ENCODE measurements at places on chromosomes 3 and 15.

- no peak for DNase-seq
These were observed 258.8 kb downstream of the IL5RA start for GRCh38 chr3:2851361-2851760.

- DNase-seq = no peak
These were observed 337.3 kb upstream of the ARHGEF26 start for GRCh38 chr3:153783741-153784480.

GRCh38 chr15:40104865-40105516 lies 3.7 kb downstream of the BMF start:
- DNase-seq = peak; percentile 91

DNA sequence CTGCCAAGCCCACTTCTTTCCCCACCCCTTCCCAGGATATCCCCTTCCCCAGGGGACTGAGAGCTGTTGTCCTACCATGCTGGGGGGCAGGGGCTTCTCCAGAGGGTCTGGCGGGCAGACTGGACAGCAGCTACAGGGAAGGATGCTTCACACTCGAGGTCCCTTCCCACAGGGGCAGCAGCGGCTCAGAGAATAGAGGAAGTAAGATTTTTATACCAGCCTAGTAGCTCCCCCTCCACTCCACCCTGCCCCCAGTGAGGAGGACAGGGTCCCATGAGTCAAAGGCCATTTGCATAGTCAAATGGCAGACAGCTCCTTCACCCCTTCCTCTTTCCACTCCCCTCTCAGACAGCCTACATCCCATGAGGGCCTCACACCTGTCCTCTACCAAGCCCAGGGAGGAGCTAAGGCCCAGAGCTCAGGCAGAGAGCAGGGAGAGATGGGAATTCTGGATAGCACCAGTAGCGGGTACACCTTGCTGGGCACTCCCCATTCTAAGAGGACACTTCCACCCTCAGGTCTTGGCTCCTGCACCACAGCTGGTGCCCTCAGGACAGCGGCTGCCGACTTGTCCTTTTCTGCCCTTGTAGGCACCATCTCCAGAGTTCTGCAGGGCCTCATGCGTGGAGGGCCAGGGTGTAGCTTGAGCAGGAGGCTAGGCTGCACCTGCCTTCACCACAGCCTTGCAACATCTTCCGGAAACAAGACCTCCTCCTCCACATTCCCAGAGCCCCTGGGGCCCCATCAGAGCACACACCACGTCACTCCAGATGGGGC lies at the start of gene TLR9:
TLR9 (minus strand) TSS at position 194 of the 777 bp plus-strand sequence; CDS start at position 78, 116 bp downstream.
- peak; percentile 67 for DNase-seq

DNA sequence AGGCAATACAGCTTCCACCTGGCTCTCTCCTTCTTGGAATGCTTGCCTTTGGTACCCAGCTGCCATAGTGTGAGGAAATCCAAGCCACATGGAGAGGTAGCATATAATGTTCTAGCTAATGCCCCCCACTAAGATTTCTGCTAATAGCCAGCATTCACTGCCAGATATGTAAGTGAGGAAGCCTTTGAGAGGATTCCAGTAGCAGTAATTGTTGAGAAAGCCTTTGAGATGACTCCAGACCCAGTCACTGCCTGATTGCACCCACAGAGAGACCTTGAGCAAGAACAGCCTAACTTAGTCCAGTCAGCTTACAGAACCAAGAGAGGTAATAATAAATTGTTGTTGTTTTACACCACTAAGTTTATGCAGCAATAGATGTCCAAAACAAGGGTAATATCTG lies 63.1 kb downstream of the STRIT1 start:
- DNase-seq = peak; percentile 33

Data from suppressor macrophage (primary cell).